ENCODE measurements at places on chromosomes 3 and 15.

GRCh38 chr3:49359623-49360022, 1.5 kb upstream of the GPX1 start:
- DNase-seq = no peak

- no peak for DNase-seq
Measured at GRCh38 chr3:50182533-50183099, 8.8 kb upstream of the GNAT1 start.

GRCh38 chr15:84819791-84820190, 2.6 kb downstream of the ALPK3 start:
- no peak for DNase-seq

DNA sequence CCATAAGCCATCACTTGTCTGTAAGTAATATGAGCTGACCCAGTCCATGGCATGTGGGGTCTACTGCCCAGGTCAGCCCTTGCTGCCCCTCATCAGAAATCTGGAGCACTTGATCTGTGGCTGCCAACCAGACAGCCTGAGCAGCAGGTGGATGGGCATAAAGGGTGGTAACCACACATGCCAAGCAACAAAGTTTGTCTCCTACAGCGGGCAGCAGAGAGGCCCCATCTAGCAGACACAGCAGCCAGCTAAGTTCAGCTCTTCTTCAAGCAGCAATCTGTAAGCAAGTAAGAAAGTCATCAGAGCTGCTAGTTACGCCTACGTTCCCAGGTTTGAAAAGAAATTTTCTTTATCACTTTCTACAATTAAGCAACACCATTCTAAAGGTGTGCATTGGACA, 27.9 kb downstream of the CHCHD4 start:
- DNase-seq = no peak

DNA sequence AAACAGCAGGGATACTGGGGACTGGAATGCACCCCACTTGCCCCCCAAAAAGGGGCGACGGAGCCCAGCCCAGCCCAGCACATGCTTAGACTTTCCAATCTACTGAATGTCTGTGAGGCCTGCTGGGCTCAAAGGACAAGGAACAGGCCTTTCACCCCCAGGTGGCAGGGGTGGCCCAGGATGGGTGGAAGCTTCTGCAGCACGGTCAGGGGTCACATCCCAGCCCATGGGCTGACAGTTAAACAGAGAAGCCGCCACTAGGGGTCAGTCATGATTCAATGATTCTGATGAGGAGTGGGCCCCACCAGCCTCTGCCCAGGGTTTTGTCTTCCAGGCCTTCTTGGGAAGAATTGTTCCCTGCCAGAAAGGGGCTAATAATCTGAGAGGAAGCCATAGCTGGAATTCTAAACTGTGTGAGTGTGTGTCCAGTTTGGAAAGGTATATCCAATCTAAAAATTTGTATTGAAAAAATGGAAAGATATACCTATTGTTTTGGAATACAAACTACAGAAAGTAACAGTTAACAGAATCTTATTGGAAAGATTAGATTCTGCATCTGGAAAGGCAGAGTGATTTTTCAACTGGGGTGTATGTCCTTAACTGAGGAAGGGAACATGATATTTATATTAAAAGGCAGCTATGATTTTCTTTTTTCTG, 2.2 kb downstream of the CHRNB4 start:
- peak; percentile 12 for DNase-seq

DNA sequence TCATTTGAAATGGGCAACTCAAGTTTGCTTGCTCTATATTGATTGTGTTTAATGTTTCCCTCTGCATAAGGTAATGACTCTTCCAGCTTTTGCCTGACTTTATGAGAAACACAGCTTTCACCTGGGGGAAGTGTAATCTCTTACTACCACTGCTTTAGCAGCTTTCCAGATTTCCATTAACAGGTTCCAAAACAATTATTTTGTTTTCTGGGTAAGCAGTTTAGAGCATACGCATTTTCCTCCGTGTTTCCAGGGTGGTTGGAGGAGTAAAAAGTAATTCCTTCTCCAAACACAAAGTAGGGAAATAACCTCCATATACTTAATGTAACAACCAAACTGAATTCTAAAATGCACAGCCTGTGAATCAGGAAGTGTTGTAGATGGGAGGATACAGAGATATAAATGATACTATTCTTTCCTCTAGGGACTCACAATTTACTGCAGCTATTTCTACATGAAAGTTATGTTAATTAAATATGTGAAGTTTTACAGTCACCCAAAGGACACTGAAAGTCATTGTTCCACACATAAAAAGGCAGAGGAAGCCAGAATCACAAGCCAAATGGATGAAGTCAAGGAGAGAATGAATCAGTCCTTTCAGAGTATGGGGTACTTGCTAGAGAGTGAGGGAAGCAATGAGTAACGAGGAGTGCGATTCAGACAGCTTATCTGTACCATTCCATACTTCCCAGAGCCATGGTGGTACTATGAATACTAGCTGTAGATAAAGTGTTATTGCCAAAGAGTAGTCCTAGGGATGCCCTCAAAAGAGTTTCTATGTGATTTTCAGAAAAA, 16.6 kb downstream of the ST3GAL6 start:
- DNase-seq = no peak
